ENCODE measurements at places on chromosomes 2 and 18. TPM values are rescaled to one million over a fixed set of nuclear protein-coding genes. Genes with fewer than 3 reads are reported as not detected.

RALB gene
- 21.3 TPM for total RNA-seq

LIMS4 gene
- total RNA-seq: not detected

GPR45 gene
- total RNA-seq: not detected

KLHL14 gene
- total RNA-seq: 0.13 TPM

SLC35F6 gene
- total RNA-seq: 114 TPM

UCN gene
- total RNA-seq: not detected

ASIC4 gene
- total RNA-seq: not detected

TMEM198 gene
- 1.5 TPM for total RNA-seq

GAL3ST2 gene
- not detected for total RNA-seq

HJURP gene
- 5.6 TPM for total RNA-seq

GAREM2 gene
- 0.80 TPM for total RNA-seq
